ENCODE measurements at places on chromosomes 12 and 14. TPM values are rescaled to one million over a fixed set of nuclear protein-coding genes. Genes with fewer than 3 reads are reported as not detected.

The CCDC175 gene
- not detected for total RNA-seq

The SDS gene
- not detected for total RNA-seq

The SLC7A7 gene
- 28.5 TPM for total RNA-seq

The HSPB8 gene
- total RNA-seq = 46.3 TPM

The C14orf180 gene
- total RNA-seq = not detected

The HRK gene
- total RNA-seq = 0.11 TPM
